ENCODE measurements at places on chromosomes 3 and 15.

DNA sequence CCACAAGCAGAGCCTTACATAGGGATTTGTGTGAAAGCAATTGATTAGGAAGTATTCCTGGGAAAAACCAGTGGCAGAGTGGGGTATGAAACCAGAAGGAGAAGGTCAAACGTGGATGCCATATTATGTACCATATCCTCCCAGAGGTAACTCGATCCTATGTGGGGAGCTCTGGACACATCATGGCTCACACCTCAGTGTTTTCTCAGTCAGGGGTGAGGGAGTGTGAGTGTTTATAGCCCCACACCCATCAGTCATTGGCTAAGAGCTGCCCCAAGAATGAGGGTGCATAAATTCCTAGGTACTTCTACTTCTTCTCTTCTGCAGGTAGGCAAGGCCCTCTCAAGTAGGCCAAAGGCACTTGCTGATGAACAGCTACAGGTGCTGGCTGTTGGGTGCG is 28.2 kb upstream of the PDZRN3 start:
- DNase-seq: no peak

DNA sequence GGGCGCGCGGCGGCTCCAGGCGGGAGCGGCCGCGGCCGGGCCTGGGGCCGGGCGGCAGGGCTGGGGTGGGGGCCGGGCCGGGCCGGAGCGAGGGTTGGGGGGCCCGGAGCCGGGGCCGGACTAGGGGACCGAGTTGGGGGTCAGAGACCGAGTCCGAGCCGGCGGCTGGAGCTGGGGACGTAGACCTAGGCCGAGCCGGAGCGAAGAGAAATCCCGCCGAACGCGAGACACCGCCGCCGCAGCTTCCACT is 37.3 kb downstream of the HMCES start:
- DNase-seq: no peak

DNA sequence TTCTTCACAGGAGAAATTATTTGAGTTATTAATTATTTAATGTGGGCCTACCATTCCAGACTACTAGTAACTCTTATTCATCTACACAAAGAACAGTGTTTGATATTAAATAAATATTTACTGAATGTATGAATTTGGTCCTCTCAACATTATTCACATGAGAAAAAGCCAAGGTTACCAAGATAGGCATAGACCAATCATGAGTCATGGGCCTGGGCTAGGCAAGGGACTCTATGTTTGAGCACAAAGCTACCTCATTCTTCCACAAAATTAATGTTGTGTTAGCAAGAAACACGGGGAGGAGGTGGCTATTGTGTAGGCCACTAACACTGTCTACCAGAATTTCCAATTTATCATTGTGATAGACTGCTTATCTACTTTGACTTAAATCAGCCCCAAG is 115.7 kb downstream of the SERPINI1 start:
- no peak for DNase-seq

DNA sequence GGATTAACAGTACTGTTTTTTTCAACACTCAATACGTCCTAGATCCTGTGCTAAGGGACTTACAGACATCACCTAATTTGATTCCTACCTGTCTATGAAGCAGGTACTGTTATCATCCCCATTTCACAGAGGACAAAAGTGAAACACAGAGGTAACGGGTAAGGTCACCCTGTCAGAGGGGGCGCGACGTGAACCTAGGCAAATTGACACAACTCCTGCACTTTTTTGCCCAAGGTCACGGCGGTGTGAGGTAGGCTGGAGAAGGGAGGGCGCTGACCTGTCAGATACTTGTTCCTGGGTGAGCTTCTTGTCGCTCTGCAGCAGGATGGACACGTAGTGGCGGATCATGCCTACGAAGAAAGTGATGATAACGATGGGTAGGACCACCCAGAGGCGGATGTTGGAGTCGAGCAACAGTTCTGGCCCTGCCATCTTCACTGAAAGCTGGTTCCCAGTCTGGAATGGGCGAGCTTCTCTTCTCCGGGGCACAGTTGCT is 363 bp downstream of the EMC3 start:
- DNase-seq: no peak

GRCh38 chr3:197528190-197528589 is 27.6 kb downstream of the BDH1 start:
- no peak for DNase-seq

DNA sequence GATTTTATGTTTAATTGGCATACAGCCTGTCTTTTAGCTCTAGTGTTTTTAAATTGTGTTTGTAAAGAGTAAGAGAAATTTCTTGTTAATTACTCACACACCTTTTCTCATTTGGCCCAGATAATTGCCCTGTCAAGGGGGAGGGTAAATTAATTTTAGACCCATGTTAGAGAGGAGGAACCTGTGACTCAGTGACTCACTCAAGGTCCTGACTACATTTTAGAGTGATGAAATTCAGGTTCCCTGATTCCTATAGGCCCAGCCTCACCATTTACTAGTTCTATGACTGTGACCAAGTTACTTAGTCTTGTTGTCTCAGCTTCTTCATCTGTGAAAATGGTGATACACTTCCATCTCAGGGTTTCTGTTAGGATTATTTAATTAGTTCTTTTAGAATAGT is 125.2 kb upstream of the DPH6 start:
- no peak for DNase-seq

GRCh38 chr15:75249726-75250125 is 8.4 kb upstream of the GOLGA6C start:
- DNase-seq: no peak

DNA sequence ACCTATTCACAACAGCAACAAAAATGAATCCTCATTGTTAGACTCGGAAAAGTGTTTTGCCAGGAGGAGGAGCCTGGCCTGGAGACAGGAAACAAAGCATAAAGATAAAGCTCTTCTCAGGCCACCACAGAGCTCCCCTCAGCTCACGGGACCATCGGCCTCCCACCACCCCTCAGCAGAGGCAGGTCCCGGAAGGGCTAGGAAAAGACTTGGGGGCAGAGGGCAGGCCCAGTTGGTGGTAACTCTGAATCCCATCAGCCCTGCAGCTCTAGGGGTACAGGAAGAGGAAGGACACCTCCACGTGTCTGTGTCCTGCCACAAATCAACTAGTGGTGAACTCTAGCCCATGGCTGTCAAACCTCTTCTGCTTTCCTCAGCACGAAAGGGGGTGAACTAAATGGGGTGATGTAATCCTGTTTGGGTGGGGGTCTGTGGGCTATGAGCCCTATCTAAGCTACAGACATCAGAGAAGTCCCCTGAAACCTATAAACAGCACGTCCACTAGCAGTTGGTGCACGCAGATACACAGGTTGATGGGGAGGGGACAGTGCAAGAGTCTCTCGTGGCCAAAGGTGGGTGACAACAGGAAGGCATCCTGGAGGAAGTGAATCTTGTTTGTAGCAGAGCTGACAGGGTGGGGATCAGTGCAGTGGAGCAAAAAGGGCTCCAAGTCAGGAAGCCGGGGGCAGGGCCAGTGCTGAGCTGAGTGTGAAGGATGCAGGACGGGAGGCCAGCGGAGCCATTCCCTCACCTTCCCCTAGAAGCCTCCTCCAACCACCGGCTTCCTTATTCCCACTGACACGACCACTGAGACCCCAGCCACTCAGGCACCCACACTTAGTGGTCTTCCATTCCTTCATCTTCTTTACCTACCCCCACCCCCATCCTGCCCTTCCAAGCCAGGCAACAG is 111.1 kb upstream of the HACD2 start:
- DNase-seq: no peak

Data from T-helper 2 cell treated with Interferon-gamma antibody and Interleukin-4, amounts not matched to agents 5 μg/mL and 100 μg/mL, for 36 hours (primary cell).